ENCODE measurements at places on chromosomes 2 and 18.

- no peak for DNase-seq
These were observed 735.2 kb downstream of the MBD2 start for GRCh38 chr18:53489266-53489665.

DNA sequence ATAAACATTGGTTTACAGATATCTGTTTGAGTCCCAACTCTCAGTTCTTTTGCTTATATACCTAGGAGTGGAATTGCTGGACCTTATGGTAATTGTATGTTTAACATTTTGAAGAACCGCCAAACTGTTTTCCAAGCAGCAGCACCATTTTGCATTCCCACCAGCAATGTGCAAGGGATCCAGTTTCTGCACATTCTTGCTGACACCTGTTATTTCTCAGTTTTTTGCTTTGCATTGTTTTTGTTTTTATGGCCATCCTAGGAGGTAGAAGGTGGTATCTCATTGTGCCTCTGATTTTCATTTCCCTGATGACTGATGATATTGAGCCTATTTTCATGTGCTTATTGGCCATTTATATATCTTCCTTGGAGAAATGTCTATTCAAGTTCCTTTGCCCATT lies 71.2 kb downstream of the MCFD2 start:
- DNase-seq, result no peak

DNA sequence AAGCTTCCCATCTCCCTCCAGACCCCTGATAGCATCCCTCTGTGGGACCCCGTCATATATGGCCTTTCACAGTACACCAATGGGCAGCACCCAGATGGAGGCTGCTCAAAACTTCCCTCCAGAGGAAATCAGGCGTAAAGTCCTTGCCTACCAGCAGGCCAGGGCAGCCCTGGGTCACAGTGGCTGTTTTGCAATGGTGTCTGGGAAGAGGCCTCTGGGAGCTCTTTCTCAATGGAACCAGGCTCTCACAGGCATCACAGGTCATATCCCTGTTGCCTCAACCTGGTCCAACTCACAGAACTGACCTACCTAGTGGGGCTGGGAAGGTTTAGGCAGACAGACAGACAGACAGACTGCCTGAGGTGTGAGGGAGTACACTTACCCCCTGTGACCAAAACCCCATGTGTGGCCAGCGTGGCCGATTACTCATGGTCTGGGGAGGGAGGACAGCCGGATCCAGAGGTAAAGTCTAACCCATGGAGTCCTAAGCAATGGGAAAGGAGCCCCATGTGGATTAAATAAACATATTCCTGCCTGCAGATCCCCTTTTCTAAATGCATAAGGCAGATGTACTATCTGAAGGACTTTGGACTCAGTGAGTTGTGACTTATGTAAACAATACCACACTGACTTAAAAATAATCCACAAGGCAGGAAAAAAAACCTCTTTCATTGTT lies 58.2 kb downstream of the BCL2L11 start:
- DNase-seq, result no peak

DNA sequence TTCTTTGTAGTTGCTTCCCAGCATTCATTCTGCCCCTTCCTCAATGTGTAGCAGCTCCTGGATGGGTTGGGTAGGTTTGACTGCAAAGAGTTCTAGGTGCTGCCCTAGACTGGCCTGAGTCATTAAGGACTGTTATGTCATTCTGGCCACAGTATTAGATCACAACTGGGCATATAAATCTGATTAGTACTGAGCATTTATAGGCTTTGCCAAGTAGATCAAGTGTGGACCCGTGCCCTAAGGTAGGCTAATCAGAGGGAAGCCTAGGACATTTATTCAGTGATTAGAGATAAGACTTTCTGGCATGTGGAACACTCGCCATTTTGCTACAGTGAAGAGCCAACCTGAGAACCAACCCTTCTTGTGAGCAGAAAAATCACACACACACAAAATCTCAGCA lies 2.7 kb downstream of the KATNAL2 start:
- no peak for DNase-seq

GRCh38 chr2:1077911-1078310 lies 127.3 kb downstream of the SNTG2 start:
- DNase-seq, result no peak

GRCh38 chr2:52396836-52397235 lies 1364.9 kb upstream of the NRXN1 start:
- no peak for DNase-seq

GRCh38 chr2:237075749-237076599 lies 9.7 kb upstream of the COPS8 start:
- no peak for DNase-seq

- DNase-seq, result no peak
These were observed 713.5 kb downstream of the LRP1B start for GRCh38 chr2:141417246-141417797.

DNA sequence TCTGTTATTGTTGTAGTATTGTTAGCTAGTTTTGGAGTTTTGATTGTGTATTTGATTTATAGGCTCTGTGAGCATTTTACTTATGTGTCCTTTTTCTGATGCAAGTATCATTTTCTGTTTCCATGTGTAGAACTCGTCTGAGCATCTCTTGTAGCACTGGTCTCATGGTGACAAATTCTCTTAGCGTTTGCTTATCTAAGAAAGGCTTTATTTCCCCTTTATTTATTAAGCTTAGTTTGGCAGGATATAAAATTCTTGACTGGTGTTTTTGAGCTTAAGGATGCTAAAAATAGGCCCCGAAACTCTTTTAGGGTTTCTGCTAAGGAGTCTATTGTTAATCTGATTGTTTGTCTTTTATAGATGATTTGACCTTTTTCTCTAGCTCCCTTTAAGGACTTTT lies 57.6 kb upstream of the THUMPD2 start:
- DNase-seq, result no peak

- no peak for DNase-seq
These were observed 101.5 kb upstream of the GALNT5 start for GRCh38 chr2:157155992-157156391.

GRCh38 chr2:222180619-222181018 lies 118.2 kb downstream of the PAX3 start:
- DNase-seq, result no peak

DNA sequence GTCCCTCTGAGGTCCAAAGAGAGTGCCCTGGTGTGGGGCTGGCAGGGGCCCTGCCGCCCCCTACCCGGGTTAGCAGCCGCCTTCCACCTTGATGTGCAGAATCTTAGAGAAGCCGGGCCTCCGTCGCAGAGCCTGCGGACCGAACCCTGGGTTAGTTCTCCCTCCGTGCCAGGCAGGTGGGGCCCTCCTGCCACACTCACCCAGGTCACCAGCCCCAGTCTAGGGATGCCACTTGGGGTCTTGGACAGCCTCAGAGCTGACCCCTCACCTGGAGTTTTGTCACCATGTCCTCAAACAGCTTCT lies 24.8 kb downstream of the CCT7 start:
- no peak for DNase-seq

DNA sequence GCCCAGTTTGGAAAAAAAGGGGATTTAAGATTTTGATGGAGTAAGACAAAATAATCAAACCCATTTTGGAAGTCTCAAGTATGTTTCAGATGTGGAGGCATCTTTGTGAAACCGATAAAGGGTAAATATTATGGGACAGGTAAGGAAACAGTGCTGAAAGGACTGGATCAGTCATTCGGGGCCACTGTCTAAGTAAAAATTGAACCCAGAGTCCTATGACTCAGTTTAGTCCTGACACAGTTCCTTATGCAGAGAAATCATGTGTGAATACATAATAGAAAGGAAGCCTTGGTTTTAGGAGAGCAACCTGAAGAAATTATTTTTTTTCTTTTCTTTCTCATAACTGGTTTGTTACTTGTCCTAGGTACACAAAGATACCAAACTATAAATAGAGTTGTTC lies 15.4 kb upstream of the ZEB2 start:
- DNase-seq, result no peak

- DNase-seq, result no peak
These were observed 558 bp upstream of the GAREM2 start for GRCh38 chr2:26172189-26172870.

- DNase-seq, result no peak
These were observed 263.1 kb downstream of the CDH20 start for GRCh38 chr18:61596296-61596695.

GRCh38 chr2:157876786-157877138 lies 632 bp upstream of the ACVR1 start:
- no peak for DNase-seq

DNA sequence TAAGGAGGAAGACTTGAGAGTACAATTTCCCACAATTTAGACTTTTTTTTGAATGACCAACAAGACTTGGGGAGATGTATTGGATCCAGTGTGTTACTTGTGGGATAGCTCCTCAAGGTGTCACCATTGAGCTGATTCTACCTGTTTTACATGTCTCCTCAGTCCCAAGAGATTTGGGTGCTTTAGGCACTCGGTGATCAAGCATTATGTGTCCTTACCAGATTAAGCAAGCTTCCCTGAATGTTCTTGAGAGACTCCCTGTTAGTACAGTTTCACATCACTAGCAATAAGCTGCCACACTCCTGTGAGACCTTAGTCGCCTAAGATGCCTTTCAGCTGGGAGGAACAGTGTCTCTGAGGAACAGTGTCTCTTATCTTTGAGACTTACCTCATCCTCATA lies 384.3 kb upstream of the SYT4 start:
- no peak for DNase-seq

- no peak for DNase-seq
These were observed 326.3 kb upstream of the MC4R start for GRCh38 chr18:60698901-60699300.

DNA sequence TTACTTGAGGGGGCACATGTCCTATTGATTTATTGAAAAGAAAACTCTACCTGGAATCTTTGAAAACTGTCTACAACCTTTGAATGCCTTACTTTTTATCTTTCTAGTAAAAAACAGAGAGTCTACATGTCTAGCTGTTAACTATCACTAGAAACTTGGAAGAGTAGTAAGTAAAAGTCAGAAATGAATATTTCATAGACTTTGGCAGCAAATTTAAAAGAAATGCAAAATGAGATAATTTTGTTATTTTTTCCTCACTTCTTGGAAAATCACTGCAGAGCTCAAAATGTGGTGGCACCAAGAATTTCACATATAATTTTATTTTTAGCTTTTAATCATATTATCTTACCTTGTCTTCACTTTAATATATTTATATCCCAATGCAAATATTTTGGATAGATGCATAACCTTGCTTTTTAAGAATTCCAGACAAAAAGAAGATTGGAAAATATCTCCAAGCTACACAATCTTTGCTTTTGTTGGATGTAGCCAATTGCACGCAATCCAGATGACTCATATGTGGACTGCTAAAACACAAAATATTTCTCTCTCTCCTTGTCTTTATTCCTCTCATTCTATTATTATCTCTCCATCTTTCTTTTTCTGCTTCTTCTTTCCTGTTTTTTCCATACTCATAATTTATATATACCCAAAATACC lies 92.2 kb upstream of the DSEL start:
- no peak for DNase-seq

DNA sequence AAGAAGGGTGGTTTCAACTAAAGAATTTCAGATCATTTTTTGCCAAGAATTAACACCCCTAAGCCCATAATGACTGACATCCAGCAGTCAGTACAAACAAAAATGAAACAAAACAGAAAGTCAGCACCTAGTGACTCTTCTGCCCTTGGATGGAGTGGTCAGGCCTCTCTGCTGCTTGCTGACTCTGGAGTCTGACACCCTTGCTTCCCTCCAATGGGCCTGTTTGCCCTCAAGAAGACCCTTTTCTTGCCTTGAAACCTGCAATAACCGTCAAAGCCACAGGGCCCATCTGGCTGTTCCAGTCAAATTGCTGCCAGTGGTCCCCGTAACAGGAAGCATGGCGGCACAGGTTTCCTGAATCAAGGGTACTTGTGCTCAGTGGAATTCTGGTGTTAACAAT lies 27.2 kb upstream of the CYTIP start:
- DNase-seq, result no peak

- no peak for DNase-seq
These were observed 89.1 kb downstream of the B3GNT2 start for GRCh38 chr2:62284980-62285379.

- DNase-seq, result no peak
These were observed 141.3 kb downstream of the ZNF521 start for GRCh38 chr18:25210622-25211021.

DNA sequence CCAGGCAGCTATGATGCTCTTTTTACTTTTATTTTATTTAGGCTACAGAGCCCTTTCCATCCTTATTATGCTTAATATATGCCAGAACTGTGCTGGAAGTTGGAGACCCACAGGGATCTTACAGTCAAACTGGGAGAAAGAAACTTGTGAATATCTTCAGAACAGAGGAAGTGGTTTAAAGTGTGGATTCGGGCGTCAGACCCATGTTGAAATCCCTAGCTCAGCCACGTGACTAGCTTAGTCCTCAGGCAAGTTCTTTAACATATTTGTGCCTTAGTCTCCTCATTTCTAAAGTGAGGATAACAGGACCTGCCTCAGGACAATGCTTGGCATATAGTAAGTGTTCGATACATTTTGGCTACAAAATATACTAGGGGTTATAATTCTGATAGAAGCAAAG lies 59.1 kb downstream of the MAP3K20 start:
- no peak for DNase-seq

- DNase-seq, result no peak
These were observed 691.8 kb upstream of the CHAC2 start for GRCh38 chr2:53075760-53076159.

GRCh38 chr2:45477546-45477945 lies 133.5 kb downstream of the SRBD1 start:
- no peak for DNase-seq

GRCh38 chr2:134689315-134689714 lies 29.5 kb downstream of the TMEM163 start:
- DNase-seq, result no peak

GRCh38 chr2:73999881-74000597 lies 15.3 kb downstream of the TET3 start:
- DNase-seq, result no peak

- no peak for DNase-seq
These were observed 14.0 kb upstream of the IMP4 start for GRCh38 chr2:130328710-130329109.

- no peak for DNase-seq
These were observed 1.0 kb upstream of the STRN start for GRCh38 chr2:36967236-36967876.

DNA sequence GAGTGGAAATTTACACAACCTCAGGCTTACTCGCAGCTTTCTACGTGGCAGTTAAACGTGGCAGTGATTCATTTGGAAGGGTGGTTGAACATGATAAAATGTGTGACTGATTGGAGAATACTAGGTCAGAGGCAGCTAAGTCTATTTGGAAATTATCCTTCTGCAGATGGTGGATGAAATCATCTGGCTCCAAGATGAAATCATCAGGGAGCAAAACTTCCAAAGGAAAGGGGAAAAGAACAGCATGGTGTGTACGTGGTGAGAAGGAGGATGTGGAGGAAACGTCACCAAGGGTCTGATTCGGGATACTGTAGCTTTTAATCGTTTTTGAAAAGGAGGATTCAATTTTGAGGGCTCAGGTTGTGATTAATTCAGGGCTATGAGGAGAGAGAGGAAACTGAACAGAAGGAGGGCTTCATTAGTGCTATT lies 47.9 kb downstream of the COL3A1 start:
- DNase-seq, result no peak

- DNase-seq, result no peak
These were observed 7.4 kb upstream of the NTSR2 start for GRCh38 chr2:11677136-11678055.

- no peak for DNase-seq
These were observed 7.2 kb upstream of the LBH start for GRCh38 chr2:30224151-30224550.
